ENCODE measurements at places on chromosomes 2 and 18. TPM values are rescaled to one million over a fixed set of nuclear protein-coding genes. Genes with fewer than 3 reads are reported as not detected.

IL18R1 gene
- 24.0 TPM for total RNA-seq

CIAO1 gene
- 64.4 TPM for total RNA-seq

HOXD8 gene
- total RNA-seq = not detected

- no peak overlapping the region for H3K4me3 ChIP-seq
- DNase-seq = no peak
- H3K27me3 ChIP-seq = peaks cover 78% of the 10 kb centered on the region
- H3K36me3 ChIP-seq = peaks cover 10% of the 10 kb centered on the region
- H3K27ac ChIP-seq = no peak overlapping the region
Observed at GRCh38 chr2:127560931-127561280, 25.4 kb downstream of the MYO7B start.

ALPP gene
- not detected for total RNA-seq

EVX2 gene
- total RNA-seq = not detected

DNA sequence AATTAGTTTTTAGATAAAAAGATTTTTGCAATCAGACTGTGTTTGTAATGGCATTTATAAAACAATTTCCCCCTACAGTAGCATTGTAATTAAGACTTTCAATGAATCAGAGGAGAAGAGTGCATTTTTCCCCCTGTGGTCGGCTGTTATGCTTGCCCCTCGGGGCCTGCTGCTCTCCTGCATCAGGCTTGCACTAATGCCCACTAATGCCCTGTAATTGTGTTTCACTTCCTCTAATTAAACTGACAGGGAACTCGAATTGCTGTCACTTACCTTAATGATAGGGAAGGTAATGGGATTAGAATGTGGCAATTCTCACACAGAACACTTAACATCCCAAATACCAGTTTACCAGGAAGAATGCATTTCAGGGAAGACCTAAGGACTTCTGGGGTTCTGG is 61.2 kb upstream of the LRRTM1 start:
- DNase-seq = no peak
- no peak overlapping the region for H3K4me3 ChIP-seq
- no peaks in the 10 kb centered on the region for H3K36me3 ChIP-seq
- no peak overlapping the region for H3K27ac ChIP-seq

DNA sequence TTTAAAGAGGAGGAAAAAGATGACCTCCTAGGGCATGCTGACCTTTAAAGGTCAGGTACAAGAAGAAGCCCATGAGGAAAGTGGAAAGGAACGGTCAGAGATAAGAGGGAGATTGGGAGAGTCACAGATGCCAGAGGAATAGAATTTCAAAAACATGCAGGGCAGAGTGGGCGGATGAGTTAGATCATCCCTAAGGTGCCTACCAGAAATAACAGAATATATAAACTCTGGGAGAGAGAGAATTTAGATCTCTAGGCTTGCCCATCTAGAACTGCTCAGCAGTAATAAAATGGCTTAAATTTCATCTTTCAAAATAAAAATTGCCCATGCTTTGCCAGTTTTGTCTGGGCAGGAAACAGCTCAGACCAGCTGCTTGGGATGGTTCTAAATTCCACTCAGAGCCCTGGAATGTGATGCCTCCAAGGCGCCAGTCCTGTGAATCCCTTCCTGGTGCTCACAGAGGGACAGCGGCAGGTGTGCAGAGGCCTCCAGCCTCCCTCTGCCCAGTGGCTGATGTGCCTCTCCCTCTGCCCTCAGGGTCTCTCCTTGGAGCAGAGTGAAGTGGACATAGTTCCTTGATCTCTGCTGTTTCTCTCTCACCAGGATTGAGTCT is 130.9 kb downstream of the ANTXR1 start:
- peaks cover 17% of the 10 kb centered on the region for H3K27me3 ChIP-seq
- no peaks in the 10 kb centered on the region for H3K4me1 ChIP-seq
- H3K4me3 ChIP-seq = no peak overlapping the region
- H3K27ac ChIP-seq = no peak overlapping the region
- DNase-seq = no peak

DNA sequence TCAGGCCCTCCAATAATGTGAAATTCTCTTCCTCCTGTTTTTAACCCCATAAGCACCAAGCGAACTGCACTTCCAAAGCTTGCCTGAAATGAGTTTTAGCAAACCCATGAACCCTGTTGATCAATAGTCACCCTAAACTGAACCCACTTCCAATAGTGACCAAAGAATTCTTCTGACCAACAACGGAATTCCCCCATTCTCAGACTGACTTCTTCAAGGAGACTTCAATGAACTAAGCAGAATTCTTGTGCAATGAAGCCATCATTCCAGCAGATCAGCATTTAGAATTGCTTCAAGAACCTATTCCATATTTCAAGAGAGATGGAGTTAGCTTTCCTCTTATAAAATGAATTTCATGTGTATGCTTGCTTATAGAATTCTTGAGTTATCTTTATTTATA is 176.9 kb upstream of the FN1 start:
- H3K36me3 ChIP-seq = no peaks in the 10 kb centered on the region
- no peaks in the 10 kb centered on the region for H3K4me1 ChIP-seq
- H3K4me3 ChIP-seq = no peak overlapping the region
- DNase-seq = no peak
- no peak overlapping the region for H3K27ac ChIP-seq
- H3K27me3 ChIP-seq = no peaks in the 10 kb centered on the region

PREB gene
- total RNA-seq = 67.4 TPM

GRCh38 chr18:5461041-5461440 is 82.8 kb downstream of the EPB41L3 start:
- H3K27me3 ChIP-seq = no peaks in the 10 kb centered on the region
- no peaks in the 10 kb centered on the region for H3K36me3 ChIP-seq
- no peak for DNase-seq
- H3K27ac ChIP-seq = no peak overlapping the region

TEX44 gene
- not detected for total RNA-seq

PLCL1 gene
- total RNA-seq = 1.2 TPM

DNA sequence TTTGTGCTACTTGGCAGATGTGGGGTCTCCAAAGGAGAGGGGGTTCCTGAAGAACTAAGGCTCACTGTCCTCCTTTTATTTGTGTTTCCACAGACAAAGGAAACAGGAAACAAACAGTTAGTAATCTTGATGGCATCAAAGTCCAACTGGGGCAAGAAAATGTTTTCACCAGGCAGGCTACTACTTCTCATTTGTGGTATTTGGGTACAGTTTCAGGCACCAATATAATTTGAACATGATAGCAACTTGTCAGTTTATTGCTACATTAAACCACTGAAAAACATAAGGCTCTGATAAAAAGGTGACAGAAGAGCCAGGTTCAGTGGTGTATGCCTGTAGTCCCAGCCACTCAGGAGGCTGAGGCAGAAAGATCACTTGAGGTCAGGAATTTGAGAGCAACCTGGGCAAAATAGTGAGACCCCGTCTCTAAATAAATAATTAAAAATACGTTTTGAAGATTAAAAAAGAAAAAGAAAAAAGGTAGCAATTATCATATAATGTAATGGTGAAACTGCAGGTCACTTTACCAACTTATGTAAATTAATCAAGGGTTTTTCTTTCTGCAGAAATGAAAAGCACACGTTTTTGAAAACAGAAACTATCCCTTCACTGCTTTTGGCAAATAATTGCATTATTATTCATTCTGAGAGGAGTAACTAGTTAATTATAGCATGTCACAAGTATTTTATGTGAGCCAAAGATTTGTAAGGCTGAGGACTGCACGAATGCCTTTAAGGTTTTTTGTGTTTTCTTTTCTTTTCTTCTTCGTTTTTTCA is 157.5 kb upstream of the CAVIN2 start:
- no peaks in the 10 kb centered on the region for H3K4me1 ChIP-seq
- no peak for DNase-seq
- H3K36me3 ChIP-seq = no peaks in the 10 kb centered on the region
- H3K27ac ChIP-seq = no peak overlapping the region

PEX13 gene
- total RNA-seq = 20.3 TPM

DNA sequence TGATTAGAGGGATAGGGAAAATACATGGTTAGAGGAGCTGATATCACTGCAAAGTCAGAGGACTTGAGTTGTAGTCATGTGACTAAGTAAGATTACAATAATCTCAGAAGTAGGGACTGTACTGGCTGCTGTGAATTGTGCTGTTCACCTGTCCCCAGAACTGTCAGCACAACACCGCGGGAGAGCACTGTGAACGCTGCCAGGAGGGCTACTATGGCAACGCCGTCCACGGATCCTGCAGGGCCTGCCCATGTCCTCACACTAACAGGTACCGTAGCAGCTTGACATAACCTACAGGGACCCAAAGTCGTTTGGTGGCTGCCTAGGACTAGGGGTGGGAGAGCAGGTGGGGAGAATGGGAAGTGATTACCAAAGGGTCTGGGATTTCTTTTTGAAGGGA is 132.8 kb upstream of the TTC39C start:
- peaks cover 14% of the 10 kb centered on the region for H3K4me1 ChIP-seq
- no peak for DNase-seq
- H3K27ac ChIP-seq = no peak overlapping the region
- no peaks in the 10 kb centered on the region for H3K36me3 ChIP-seq
- peaks cover 4% of the 10 kb centered on the region for H3K27me3 ChIP-seq

DNA sequence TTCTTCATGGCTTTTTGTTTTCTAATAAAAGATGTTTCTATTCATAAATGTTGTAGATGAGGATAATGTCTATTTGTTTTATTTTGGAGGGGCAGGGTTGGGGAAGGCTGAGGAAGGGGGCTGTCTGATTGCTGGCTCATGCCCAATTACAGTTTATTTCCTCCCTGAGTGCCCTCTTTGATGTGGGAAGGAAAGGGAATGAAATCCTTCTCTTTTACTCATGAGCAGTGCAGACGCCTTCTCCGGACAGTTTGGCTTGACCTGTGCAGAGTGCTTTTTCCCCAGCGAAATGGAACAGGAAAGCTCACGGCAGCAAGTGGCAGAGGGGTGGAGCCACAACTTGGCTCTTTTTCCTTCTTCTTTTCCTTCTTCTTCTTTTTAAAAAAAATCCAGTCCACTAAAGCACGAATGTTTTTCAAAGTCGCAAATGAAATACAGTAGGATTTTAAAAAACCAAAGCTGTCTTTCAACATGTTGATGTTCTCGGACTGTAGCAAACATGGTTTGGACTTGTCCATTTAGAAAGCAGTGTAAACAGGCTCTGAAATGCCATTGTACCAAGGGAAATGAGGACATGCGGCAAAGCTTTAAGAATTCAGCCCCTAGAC is 34.5 kb downstream of the RAB31 start:
- H3K27me3 ChIP-seq = peaks cover 55% of the 10 kb centered on the region
- no peak overlapping the region for H3K4me3 ChIP-seq

POTEJ gene
- not detected for total RNA-seq

TRIM54 gene
- 0.13 TPM for total RNA-seq

ERBB4 gene
- total RNA-seq = not detected

HADHB gene
- 72.6 TPM for total RNA-seq

- peaks cover 3% of the 10 kb centered on the region for H3K36me3 ChIP-seq
- H3K4me3 ChIP-seq = no peak overlapping the region
- no peak for DNase-seq
- no peak overlapping the region for H3K27ac ChIP-seq
Observed at GRCh38 chr18:22164337-22165048, 4.9 kb upstream of the GATA6 start.

SLC5A7 gene
- total RNA-seq = not detected

RNU2-63P gene
- total RNA-seq = 16.1 TPM

LYG1 gene
- total RNA-seq = 0.88 TPM

DNA sequence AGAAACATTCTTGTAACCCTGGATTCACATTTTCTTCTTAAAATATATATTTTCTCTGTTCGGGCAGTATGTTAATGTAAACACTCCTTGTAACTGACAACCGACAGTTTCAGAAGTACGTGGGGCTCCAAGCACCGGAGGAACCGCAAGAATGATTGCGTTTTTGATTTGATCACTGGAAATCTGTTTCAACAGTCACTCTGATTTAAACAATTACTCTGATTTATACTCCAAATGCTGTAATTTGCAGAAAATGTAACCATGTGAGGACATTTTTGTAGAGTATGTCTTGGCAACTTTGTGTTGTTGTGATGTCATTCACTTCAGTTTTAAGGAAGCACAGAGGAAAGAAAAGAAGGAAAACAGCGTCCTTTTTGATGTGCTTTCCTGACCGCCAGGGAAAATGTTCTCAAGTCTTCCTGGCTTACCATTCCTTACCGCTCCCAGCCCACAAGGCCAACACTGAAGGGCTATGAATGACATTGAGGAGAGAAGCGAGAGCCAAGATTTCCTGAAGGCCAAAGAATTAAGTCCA is 77.7 kb downstream of the APOB start:
- H3K27me3 ChIP-seq = peaks cover 29% of the 10 kb centered on the region
- H3K36me3 ChIP-seq = no peaks in the 10 kb centered on the region
- H3K27ac ChIP-seq = no peak overlapping the region
- H3K4me1 ChIP-seq = no peaks in the 10 kb centered on the region

DNA sequence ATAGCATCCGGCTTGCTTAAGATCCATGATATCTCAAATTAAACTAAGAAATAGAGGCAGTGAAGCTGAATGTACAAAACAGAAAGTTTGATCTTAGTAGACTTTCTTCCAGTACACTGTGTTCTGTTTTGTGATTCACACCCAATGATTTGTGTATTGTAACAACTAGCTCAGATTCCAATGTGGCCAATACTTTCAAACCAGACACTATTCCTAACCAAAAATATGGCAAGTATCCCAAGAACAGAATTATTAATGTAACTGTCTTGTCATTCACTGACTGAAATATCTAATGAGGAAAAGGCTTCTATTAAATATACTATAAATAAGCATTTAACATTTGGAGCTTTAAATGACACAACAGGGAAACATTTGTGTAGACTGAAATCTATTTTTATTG is 299.1 kb downstream of the NRXN1 start:
- no peak overlapping the region for H3K27ac ChIP-seq
- no peak overlapping the region for H3K4me3 ChIP-seq
- H3K36me3 ChIP-seq = no peaks in the 10 kb centered on the region
- H3K4me1 ChIP-seq = no peaks in the 10 kb centered on the region
- H3K27me3 ChIP-seq = no peaks in the 10 kb centered on the region

DNA sequence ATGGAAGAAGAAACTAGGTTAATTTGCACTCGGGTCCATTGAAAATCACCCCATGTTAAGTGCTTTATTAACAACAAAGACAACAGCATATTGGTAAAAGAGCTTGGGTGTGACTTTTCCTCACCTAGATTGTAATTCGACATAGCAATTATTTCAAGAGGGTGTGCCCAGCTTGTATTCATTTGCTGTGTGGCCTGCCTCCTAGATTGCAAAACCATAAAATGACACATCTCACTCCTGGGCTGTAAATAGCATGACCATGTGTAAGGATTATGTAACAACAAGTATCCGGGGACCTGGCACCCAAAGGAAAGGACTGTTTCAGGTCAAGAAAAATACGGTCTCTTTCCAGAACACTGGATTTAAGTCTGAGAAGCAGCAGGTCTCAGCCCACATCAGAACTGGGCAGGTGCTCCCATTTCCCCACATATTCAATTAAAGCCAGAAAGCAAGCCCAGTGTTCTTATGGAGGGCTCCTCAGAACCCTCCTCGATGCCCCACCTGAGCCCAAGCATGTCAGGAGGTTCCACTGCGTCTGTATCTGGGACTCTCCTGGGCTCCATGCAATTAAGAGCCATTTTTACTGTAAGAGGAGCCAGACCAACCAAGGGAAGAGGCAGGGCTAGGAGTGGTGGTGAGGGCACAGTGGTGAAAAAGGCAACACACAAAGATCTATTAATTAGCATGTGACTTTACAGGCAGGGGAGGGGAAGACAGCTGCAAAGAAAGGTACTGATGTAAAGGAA is 39.2 kb downstream of the MREG start:
- no peak for DNase-seq
- H3K27ac ChIP-seq = no peak overlapping the region
- peaks cover 32% of the 10 kb centered on the region for H3K36me3 ChIP-seq
- H3K4me1 ChIP-seq = peaks cover 41% of the 10 kb centered on the region
- no peaks in the 10 kb centered on the region for H3K27me3 ChIP-seq

Data from activated CD4-positive, alpha-beta memory T cell treated with anti-CD3 and anti-CD28 coated beads, Interleukin-2, amount 10 ng/mL, durations not matched to agents 7 days and 5 days (primary cell).